ENCODE measurements at places on chromosomes 6 and 20.
A peak's percentile ranks its signal among the peaks of the same experiment; 100 is the strongest.

DNA sequence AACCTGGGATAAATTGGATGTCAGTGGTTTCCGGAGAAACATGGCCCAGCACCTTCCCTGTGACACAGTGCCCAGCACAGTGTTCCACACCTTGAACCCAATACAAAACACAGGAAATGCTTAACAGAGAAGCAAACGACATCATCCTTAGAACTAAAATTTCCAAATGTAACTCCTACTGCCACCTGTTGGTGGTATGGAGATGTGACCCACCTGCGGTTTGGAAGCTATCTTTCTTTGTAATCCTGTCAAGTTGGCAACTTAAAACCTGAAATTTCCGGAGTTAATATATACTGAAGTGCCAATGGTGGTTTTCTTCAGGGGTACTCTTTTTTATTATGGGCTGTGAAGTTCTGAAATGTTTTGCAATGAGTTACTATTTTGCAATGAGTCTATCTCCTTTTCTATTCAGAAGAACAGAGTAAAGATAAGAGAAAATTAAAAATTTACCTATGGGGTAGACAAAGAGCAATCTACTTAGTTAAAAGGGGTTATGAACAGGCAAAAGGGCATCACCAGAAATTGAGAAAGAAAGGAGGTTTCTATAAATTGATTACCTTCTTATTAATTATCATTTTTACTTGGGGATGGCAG, 658.8 kb downstream of the PTPRT start:
- H3K36me3 ChIP-seq: no peaks in the 10 kb centered on the region
- peak; percentile 15 for DNase-seq
- no peaks in the 10 kb centered on the region for H3K4me1 ChIP-seq
- no peak overlapping the region for H3K4me3 ChIP-seq
- H3K27ac ChIP-seq: no peak overlapping the region

- H3K4me1 ChIP-seq: peaks cover 34% of the 10 kb centered on the region
- H3K27me3 ChIP-seq: no peaks in the 10 kb centered on the region
- no peak overlapping the region for H3K4me3 ChIP-seq
- no peak overlapping the region for H3K27ac ChIP-seq
- H3K36me3 ChIP-seq: no peaks in the 10 kb centered on the region
Observed at GRCh38 chr20:48619126-48620101, 208.4 kb downstream of the PREX1 start.

GRCh38 chr6:63352544-63353285, 32.9 kb upstream of the LGSN start:
- no peaks in the 10 kb centered on the region for H3K27me3 ChIP-seq
- no peak overlapping the region for H3K4me3 ChIP-seq
- DNase-seq: peak; percentile 61
- H3K36me3 ChIP-seq: no peaks in the 10 kb centered on the region
- H3K4me1 ChIP-seq: no peaks in the 10 kb centered on the region

DNA sequence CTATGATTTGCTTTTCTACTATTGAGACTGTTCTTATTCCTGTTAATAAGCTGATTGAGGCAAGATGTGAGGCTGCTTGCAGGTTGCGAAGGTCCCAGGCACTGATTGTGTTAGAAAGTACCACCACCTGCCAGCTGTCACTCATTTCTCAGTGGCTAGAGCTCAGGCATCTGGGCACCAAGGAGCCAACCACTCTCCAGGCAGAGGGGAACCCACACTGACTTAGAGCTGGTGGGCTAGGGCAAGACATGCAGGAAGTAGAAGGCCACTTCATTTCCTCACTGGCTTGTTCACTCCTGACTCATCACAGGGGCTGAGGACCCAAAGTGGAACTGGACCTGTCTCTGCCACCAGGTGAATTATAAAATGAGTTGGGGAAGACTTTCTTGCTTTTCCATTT, 7.8 kb upstream of the DLL1 start:
- H3K36me3 ChIP-seq: no peaks in the 10 kb centered on the region
- H3K4me1 ChIP-seq: peaks cover 10% of the 10 kb centered on the region
- DNase-seq: no peak
- no peak overlapping the region for H3K4me3 ChIP-seq
- H3K27me3 ChIP-seq: no peaks in the 10 kb centered on the region

GRCh38 chr20:36548006-36548315, 6.6 kb downstream of the MYL9 start:
- no peak overlapping the region for H3K27ac ChIP-seq
- DNase-seq: no peak
- H3K4me3 ChIP-seq: no peak overlapping the region
- H3K4me1 ChIP-seq: peaks cover 33% of the 10 kb centered on the region

GRCh38 chr6:71419217-71420094, 130.8 kb downstream of the OGFRL1 start:
- peak; percentile 43 for DNase-seq
- H3K4me1 ChIP-seq: no peaks in the 10 kb centered on the region
- peak overlapping the region; percentile 96 for H3K4me3 ChIP-seq
- H3K36me3 ChIP-seq: no peaks in the 10 kb centered on the region
- H3K27ac ChIP-seq: peak overlapping the region; percentile 86

GRCh38 chr6:4350567-4351519, 215.5 kb upstream of the ECI2 start:
- no peaks in the 10 kb centered on the region for H3K27me3 ChIP-seq
- no peak for DNase-seq
- peaks cover 3% of the 10 kb centered on the region for H3K4me1 ChIP-seq
- H3K4me3 ChIP-seq: no peak overlapping the region

DNA sequence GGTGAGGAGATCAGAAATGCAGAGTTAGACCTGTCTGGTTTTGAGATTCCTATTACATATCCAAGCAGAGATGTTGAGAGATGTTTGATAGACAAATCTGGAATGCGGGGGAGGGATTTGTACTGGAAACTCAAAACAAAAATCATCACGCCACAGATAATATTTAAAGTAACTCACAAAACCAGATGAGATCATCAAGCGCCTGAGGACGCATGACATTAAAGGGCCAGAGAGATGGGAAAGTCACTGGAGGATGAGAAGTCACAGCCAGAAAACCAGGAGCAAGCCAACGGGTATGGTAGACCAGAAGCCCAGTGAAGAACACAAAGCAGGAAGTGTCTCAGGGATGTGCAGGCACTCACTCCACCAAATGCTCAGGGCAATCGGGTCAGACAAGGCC, 87.7 kb downstream of the DLL1 start:
- H3K27ac ChIP-seq: no peak overlapping the region
- H3K27me3 ChIP-seq: no peaks in the 10 kb centered on the region
- H3K4me3 ChIP-seq: no peak overlapping the region
- DNase-seq: peak; percentile 11
- no peaks in the 10 kb centered on the region for H3K4me1 ChIP-seq

DNA sequence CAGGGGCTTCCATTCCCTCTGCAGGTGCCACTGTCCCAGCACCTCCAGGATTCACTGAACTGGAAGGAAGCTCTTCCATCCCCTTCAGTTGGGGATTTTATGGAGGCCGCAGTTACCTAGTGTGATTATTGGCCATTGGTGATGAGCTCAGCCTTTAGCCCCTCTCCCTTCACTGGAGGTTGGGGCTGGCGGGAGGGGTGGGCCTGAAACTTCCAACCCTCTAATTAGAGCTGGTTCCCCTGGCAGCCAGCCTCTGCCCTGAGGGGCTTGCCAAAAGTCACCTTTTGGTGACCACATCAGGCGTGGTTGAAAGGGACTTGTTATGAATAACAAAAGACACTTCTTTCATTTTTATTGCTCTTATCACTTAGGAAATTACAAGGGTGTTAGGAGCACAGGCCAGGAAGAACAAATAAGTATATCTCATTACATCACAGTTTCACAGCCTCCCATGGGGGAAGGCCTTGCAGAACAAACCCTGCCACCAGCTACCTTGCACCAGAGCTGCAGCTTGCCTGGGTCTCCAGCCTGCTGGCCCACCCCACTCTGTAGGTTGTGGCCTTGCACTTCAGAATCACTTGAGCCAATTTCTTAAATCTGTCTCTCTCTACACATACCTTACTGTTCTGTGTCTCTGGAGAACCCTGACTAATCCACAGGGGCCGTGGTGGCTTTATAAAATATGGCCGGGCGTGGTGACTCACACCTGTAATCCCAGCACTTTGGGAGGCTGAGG, 5.0 kb downstream of the PYGB start:
- DNase-seq: no peak
- H3K4me3 ChIP-seq: no peak overlapping the region
- no peaks in the 10 kb centered on the region for H3K36me3 ChIP-seq
- no peaks in the 10 kb centered on the region for H3K27me3 ChIP-seq

GRCh38 chr20:59585714-59586409, 18.5 kb upstream of the PHACTR3 start:
- no peak overlapping the region for H3K27ac ChIP-seq
- no peak for DNase-seq
- no peak overlapping the region for H3K4me3 ChIP-seq
- no peaks in the 10 kb centered on the region for H3K4me1 ChIP-seq
- no peaks in the 10 kb centered on the region for H3K36me3 ChIP-seq
- H3K27me3 ChIP-seq: no peaks in the 10 kb centered on the region

DNA sequence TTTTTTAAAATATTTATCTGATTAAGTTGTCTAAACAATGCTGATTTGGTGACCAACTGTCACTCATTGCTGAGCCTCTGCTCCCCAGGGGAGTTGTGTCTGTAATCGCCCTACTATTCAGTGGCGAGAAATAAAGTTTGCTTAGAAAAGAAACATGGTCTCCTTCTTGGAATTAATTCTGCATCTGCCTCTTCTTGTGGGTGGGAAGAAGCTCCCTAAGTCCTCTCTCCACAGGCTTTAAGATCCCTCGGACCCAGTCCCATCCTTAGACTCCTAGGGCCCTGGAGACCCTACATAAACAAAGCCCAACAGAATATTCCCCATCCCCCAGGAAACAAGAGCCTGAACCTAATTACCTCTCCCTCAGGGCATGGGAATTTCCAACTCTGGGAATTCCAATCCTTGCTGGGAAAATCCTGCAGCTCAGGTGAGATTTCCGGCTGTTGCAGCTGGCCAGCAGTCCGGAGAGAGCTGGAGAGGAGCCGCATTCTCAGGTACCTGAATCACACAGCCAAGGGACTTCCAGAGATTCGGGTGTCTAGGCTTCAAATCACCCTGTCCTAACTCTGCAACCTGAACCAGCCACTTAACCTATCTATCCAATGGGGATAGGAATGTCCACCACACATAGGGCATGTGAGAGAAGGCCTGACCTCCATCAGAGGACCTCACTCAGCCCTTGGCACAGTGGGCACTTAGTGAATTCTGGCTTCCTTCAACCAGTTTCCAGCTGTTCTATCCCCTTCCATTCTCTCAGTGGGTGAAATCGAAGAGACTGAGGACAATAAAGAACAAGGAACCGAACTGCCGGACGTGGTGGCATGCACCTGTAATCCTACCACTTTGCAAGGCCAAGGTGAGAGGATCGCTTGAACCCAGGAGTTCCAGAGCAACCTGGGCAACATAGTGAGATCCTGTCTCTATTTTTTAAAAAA, 3.1 kb downstream of the TNF start:
- H3K27me3 ChIP-seq: no peaks in the 10 kb centered on the region
- H3K36me3 ChIP-seq: no peaks in the 10 kb centered on the region
- H3K27ac ChIP-seq: no peak overlapping the region
- H3K4me3 ChIP-seq: no peak overlapping the region
- no peaks in the 10 kb centered on the region for H3K4me1 ChIP-seq
- no peak for DNase-seq

GRCh38 chr6:35080016-35080680, 61.0 kb downstream of the TCP11 start:
- no peaks in the 10 kb centered on the region for H3K36me3 ChIP-seq
- H3K4me1 ChIP-seq: no peaks in the 10 kb centered on the region
- no peak overlapping the region for H3K4me3 ChIP-seq

- DNase-seq: no peak
- no peaks in the 10 kb centered on the region for H3K36me3 ChIP-seq
- H3K27me3 ChIP-seq: no peaks in the 10 kb centered on the region
- no peak overlapping the region for H3K27ac ChIP-seq
- H3K4me1 ChIP-seq: no peaks in the 10 kb centered on the region
- no peak overlapping the region for H3K4me3 ChIP-seq
Observed at GRCh38 chr6:153032255-153032882, 29.9 kb upstream of the MTRF1L start.

DNA sequence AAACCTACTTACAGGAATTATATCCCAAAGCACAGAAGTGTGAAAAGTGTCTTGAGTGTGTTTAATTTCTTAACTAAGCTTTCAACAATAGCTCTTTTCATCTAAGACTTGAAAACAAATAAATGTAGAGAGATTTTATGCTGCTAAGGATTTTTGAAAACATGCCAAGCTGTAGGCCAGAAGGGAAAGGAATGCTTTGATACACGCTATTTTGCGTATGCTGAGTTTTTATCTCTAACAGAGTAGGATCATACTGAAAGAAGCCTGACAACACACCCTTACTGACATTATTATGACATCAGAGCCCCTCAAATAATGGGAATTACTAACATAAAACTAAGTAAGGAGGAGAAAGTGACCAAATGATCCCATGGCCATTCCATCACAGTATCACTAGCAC, 265.5 kb downstream of the KHDC1L start:
- no peaks in the 10 kb centered on the region for H3K27me3 ChIP-seq
- no peak overlapping the region for H3K27ac ChIP-seq
- no peaks in the 10 kb centered on the region for H3K36me3 ChIP-seq
- no peak overlapping the region for H3K4me3 ChIP-seq
- H3K4me1 ChIP-seq: no peaks in the 10 kb centered on the region
- no peak for DNase-seq

GRCh38 chr20:23634985-23635767, 2.6 kb downstream of the CST3 start:
- no peaks in the 10 kb centered on the region for H3K36me3 ChIP-seq
- H3K4me3 ChIP-seq: no peak overlapping the region
- peak; percentile 58 for DNase-seq

DNA sequence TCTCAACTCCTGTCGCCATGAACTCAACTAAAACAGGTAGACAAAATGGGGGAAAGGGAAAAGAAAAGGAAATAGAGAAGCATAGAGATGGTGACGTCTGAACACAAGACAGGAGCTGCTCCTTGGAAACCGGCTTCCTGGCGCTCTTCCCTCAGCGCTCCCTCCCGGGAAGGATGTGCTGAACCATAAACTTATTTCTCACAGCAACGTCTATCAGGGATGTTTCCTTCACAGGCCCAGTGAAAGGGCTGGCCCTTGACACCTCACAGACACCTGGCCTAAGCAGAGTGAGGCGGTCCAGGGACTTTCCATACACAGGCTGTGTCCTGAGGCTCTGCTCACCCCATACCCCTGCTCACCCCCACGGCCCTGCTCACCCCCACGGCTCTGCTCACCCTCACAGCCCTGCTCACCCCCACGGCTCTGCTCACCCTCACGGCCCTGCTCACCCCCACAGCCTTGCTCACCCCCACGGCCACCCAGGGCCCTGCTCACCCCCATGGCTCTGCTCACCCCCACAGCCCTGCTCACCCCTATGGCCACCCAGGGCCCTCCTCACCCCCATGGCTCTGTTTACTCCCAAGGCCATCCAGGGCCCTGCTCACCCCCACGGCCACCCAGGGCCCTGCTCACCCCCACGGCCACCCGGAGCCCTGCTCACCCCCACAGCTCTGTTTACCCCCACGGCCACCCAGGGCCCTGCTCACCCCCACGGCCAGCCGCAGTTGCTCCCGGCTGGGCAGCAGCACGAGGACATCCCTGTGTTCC, 653 bp downstream of the FRMD1 start:
- DNase-seq: peak; percentile 30
- no peaks in the 10 kb centered on the region for H3K36me3 ChIP-seq
- peaks cover 8% of the 10 kb centered on the region for H3K4me1 ChIP-seq

GRCh38 chr6:26053992-26054780, 33.0 kb upstream of the HFE start:
- H3K27ac ChIP-seq: peak overlapping the region; percentile 97
- H3K4me3 ChIP-seq: peak overlapping the region; percentile 81
- no peaks in the 10 kb centered on the region for H3K36me3 ChIP-seq
- no peaks in the 10 kb centered on the region for H3K27me3 ChIP-seq

All from testis (tissue), 5 donors.